ENCODE measurements at places on chromosomes 1 and 21. TPM values are rescaled to one million over a fixed set of nuclear protein-coding genes. Genes with fewer than 3 reads are reported as not detected.

The SPATC1L gene
- 2.6 TPM for total RNA-seq

The BACE2 gene
- 323 TPM for total RNA-seq

The CCDC181 gene
- not detected for total RNA-seq

The SLFNL1 gene
- under 0.01 TPM for total RNA-seq

The SEMA6C gene
- total RNA-seq, result 12.7 TPM

The ACTL8 gene
- not detected for total RNA-seq

The SYTL1 gene
- total RNA-seq, result not detected

The OR2T5 gene
- not detected for total RNA-seq

The AMY2A gene
- not detected for total RNA-seq

The GUCA2B gene
- total RNA-seq, result not detected

The MTF1 gene
- 2.0 TPM for total RNA-seq

The SEMA4A gene
- total RNA-seq, result 0.20 TPM

The CA14 gene
- total RNA-seq, result not detected

The ETV3L gene
- not detected for total RNA-seq

The RIMS3 gene
- total RNA-seq, result 0.20 TPM

The STIL gene
- total RNA-seq, result 2.6 TPM

The SH2D1B gene
- total RNA-seq, result not detected

The CHAF1B gene
- total RNA-seq, result 2.2 TPM

The PLEKHN1 gene
- 0.22 TPM for total RNA-seq

The FAM72D gene
- 0.87 TPM for total RNA-seq

The RRP15 gene
- 4.0 TPM for total RNA-seq

The CFAP126 gene
- total RNA-seq, result not detected

The ZNF687 gene
- 5.7 TPM for total RNA-seq

The AUNIP gene
- total RNA-seq, result 0.60 TPM

The EVA1B gene
- total RNA-seq, result 96.3 TPM

The RCSD1 gene
- total RNA-seq, result 99.8 TPM

The TTC39A gene
- 2.4 TPM for total RNA-seq

The PSRC1 gene
- total RNA-seq, result 2.8 TPM

The GNG4 gene
- total RNA-seq, result 0.22 TPM

The TAGLN2 gene
- total RNA-seq, result 59.1 TPM

The MFSD2A gene
- total RNA-seq, result 0.44 TPM

The CFAP141 gene
- total RNA-seq, result not detected

The LCE1A gene
- total RNA-seq, result not detected

The ISG15 gene
- 109 TPM for total RNA-seq

The SPRR4 gene
- total RNA-seq, result not detected

The FALEC gene
- total RNA-seq, result not detected

The NUF2 gene
- 1.6 TPM for total RNA-seq

The C21orf58 gene
- total RNA-seq, result 2.0 TPM

The SLC25A33 gene
- total RNA-seq, result 3.7 TPM

The FAM151A gene
- not detected for total RNA-seq

The ADGRL4 gene
- total RNA-seq, result 109 TPM

The BCAS2 gene
- total RNA-seq, result 28.0 TPM

The DNAJC6 gene
- 2.8 TPM for total RNA-seq

The RIMKLA gene
- total RNA-seq, result under 0.01 TPM

The IFI44L gene
- total RNA-seq, result 0.44 TPM

The ZC3H12A gene
- total RNA-seq, result 2.4 TPM

The CD101 gene
- 0.44 TPM for total RNA-seq

The XCL1 gene
- not detected for total RNA-seq

The TUT4 gene
- 11.6 TPM for total RNA-seq

The FLG2 gene
- not detected for total RNA-seq

The CTTNBP2NL gene
- 16.9 TPM for total RNA-seq

The RUNX3 gene
- total RNA-seq, result not detected

The AMY1B gene
- total RNA-seq, result not detected

The DHDDS gene
- 22.4 TPM for total RNA-seq

Data from lung microvascular endothelial cell (primary cell).